ENCODE measurements at places on chromosomes 12 and 14.
A peak's percentile ranks its signal among the peaks of the same experiment; 100 is the strongest.

DNA sequence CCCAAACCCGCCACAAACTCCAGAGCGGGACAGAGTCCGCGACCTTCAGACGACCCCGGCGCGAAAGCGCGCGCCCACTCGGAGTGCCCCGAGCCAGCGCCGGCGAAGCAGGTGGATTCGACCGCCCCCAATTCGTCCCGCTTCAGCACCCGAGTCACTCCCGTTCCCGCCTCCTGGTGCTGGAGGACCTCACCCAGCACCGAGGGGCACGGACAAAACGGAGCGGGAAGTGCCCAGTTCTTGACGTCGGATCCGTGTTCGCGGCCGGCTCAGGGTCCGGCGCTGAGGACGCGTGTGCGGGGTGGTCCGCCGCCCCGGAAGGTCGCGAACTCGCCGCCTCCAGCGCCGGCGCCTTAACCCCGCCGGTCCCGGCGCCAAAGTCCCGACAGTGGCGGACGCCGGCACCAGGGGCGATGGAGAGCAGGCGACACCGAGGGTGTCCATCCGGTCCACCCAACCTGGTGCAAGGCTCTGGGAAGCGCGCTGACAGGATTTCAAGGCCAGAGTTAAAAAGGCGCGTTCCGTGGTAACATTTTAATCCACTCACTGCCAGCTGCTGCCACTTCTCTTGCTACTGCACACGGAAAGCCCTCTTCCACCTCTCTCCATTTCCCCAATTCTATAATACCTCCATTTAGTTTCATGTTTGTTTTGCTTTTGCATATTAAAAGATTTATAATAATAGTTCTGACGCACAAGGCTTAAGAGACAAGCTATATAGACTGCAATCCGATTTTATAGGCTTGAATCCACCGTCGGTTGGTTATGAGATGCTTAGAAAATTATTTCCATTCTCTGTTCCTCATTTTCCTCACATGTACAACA lies 240.0 kb upstream of the CPNE8 start:
- DNase-seq, result no peak
- no peak overlapping the region for H3K27ac ChIP-seq
- H3K4me3 ChIP-seq, result peak overlapping the region; percentile 5
- peaks cover 9% of the 10 kb centered on the region for H3K27me3 ChIP-seq

GRCh38 chr12:79547735-79548609 lies 142.8 kb downstream of the PAWR start:
- H3K4me1 ChIP-seq, result no peaks in the 10 kb centered on the region
- peak; percentile 42 for DNase-seq

DNA sequence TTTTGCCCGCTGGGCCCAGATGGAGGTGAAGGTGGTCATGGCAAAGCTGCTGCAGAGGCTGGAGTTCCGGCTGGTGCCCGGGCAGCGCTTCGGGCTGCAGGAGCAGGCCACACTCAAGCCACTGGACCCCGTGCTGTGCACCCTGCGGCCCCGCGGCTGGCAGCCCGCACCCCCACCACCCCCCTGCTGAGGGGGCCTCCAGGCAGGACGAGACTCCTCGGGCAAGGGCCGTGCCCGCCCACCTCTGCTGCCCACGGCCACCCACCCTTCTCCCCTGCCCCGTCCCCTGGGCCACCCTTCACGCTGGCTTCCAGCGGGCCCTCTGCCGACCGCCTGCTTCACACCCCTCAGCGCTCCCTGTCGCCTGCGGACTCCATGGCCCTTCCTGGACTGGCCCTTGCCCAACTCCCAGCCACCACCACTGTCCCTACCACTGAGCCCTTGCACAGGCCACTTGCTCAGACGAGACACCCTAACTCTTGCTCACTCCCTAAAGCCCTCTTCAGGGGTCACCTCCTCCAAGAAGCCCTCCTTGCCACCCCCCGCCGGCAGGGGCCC lies 42.5 kb downstream of the CYP46A1 start:
- no peak overlapping the region for H3K4me3 ChIP-seq
- H3K27ac ChIP-seq, result no peak overlapping the region
- no peak for DNase-seq
- no peaks in the 10 kb centered on the region for H3K4me1 ChIP-seq
- H3K36me3 ChIP-seq, result no peaks in the 10 kb centered on the region
- H3K27me3 ChIP-seq, result peaks cover 14% of the 10 kb centered on the region

GRCh38 chr14:60241091-60241490 lies 7.9 kb upstream of the PPM1A start:
- no peak overlapping the region for H3K27ac ChIP-seq
- H3K4me1 ChIP-seq, result no peaks in the 10 kb centered on the region
- H3K36me3 ChIP-seq, result no peaks in the 10 kb centered on the region

DNA sequence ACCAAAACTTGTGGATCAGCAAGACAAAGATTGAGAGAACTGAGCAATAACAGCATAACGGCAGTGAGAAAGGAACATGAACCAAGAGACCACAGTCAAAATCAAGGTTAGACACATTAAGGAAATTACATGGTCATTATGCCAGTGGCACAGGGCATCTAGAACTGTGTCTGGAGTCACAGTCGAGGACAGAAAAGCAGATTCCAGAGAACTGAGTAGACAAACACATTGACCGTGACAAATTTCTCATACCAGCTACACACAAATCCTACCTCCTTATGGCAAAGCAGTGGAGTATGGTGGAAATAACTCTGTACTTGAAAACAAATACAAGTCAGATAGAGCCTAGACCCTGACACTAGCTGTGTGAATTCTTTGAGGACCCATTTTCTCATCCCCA lies 367.3 kb downstream of the DUSP6 start:
- H3K4me1 ChIP-seq, result no peaks in the 10 kb centered on the region
- H3K36me3 ChIP-seq, result no peaks in the 10 kb centered on the region
- DNase-seq, result no peak
- H3K27me3 ChIP-seq, result no peaks in the 10 kb centered on the region
- H3K4me3 ChIP-seq, result no peak overlapping the region
- H3K27ac ChIP-seq, result no peak overlapping the region

GRCh38 chr12:11769723-11770514 lies 120.4 kb downstream of the ETV6 start:
- H3K36me3 ChIP-seq, result no peaks in the 10 kb centered on the region
- H3K27ac ChIP-seq, result peak overlapping the region; percentile 48
- no peak for DNase-seq

- H3K4me1 ChIP-seq, result peaks cover 6% of the 10 kb centered on the region
- H3K27me3 ChIP-seq, result no peaks in the 10 kb centered on the region
- no peak overlapping the region for H3K27ac ChIP-seq
- no peak overlapping the region for H3K4me3 ChIP-seq
These were observed 134.0 kb downstream of the ANO6 start for GRCh38 chr12:45349916-45350315.

DNA sequence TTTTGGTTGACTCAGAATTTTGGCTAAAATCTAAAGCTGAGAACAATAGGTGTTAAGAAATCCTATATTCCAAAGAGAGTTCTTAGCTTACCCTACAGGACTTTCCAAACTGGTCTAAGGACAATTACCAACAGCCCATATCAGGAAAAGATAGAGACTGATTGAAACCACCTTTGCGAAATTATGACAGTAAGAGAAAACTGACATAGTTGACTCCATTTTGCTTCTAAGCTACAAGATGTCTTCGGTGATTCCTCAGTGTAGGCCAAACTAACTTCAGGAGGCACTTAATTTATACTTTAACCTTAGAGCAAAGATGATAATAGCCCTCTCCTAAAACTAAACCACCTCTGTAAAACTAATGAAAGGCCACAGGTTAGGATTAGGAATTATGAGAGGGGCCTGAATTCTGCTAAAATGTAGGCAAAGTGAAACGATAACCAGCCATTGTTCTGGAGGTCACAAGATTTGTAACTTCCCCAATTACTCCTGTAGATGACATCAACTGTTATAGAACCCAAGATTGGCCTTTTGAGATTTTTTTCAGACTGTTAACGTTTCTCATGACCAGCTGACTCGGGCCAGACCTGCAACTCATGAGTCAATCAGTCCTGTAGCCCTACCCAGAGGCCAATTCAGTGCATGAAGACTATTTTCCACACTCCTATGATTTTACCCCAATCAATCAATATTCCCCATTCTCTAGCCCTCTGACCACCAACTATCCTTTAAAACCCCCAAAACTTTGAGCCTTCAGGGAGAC lies 43.0 kb downstream of the KLRG1 start:
- H3K27me3 ChIP-seq, result no peaks in the 10 kb centered on the region
- no peaks in the 10 kb centered on the region for H3K4me1 ChIP-seq
- H3K4me3 ChIP-seq, result no peak overlapping the region

DNA sequence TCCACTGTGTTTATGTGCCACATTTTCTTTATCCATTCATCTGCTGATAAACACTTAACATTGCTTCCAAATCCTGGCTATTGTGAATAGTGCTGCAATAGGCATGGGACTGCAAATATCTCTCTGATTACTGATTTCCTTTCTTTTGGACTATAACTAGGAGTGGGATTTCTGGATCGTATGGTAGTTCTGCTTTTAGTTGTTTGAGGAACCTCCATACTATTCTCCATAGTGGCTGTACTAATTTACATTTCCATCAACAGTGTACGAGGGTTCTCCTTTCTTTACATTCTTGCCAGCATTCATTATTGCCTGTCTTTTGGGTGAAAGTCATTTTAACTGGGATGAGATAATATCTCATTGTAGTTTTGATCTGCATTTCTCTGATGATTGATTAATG lies 47.6 kb downstream of the TAOK3 start:
- no peak for DNase-seq
- H3K27ac ChIP-seq, result no peak overlapping the region
- H3K27me3 ChIP-seq, result no peaks in the 10 kb centered on the region
- no peaks in the 10 kb centered on the region for H3K36me3 ChIP-seq

DNA sequence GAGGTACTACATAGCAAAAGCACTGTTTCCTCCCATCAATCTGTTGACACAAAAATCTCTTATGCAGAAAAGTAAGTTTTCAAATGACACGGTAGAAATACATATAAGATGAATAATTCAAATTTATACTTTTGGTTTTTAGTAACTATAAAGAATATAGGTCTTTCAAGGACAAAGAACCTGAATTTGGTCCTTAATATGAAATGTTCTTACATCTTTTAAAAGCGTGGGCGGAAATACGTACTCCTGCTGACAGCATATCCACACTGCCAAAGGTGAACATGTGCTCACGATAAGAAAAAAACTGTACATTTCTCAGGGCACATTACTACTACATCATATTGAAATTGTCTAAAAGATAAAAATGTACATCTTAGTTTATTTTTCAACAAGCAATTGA lies 127.6 kb downstream of the FOXN3 start:
- peaks cover 3% of the 10 kb centered on the region for H3K4me1 ChIP-seq
- no peak overlapping the region for H3K27ac ChIP-seq
- no peak for DNase-seq
- H3K27me3 ChIP-seq, result no peaks in the 10 kb centered on the region
- no peak overlapping the region for H3K4me3 ChIP-seq

DNA sequence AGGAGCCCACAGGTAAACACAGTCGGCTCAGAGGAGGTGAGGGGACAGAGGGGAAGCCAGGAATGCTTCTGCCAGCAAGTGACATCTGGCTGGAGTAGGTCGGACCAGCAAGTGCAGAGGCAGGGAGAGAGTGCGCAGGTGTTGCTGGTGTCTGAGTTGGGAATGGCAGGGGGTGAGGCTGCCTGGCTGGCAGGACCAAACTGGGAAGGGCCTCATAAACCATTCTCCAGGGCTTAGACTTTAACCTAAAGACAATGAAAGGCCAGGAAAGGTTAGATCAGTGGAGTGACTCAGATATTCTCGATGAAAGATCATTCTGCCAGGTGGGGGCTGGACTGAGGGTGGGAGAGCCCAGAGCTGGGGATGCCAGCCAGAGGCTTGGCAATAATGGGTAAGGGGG lies 66.4 kb downstream of the ITPK1 start:
- H3K27ac ChIP-seq, result no peak overlapping the region
- H3K4me3 ChIP-seq, result no peak overlapping the region
- H3K36me3 ChIP-seq, result no peaks in the 10 kb centered on the region
- no peaks in the 10 kb centered on the region for H3K27me3 ChIP-seq
- H3K4me1 ChIP-seq, result no peaks in the 10 kb centered on the region

DNA sequence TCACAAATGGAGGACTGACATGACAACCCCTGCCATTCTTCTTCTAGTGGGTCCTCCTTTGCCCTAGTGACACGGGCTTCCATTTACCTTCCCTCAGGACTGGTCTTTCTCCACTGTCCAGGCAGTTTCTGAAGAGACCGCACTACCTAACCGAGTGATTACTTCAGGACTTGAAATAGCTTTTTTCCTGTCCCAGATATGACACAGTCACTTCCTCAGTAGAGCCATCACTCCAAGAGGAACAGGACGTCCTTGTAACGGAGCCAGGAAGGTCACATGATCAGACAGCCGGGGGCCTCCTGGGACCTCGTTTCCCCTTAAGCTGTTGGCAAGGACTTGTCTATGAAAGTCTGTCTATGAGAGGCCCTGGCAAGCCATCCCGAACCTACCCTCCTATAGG lies 62.3 kb downstream of the FOS start:
- H3K4me3 ChIP-seq, result no peak overlapping the region
- H3K36me3 ChIP-seq, result no peaks in the 10 kb centered on the region
- H3K27me3 ChIP-seq, result no peaks in the 10 kb centered on the region

DNA sequence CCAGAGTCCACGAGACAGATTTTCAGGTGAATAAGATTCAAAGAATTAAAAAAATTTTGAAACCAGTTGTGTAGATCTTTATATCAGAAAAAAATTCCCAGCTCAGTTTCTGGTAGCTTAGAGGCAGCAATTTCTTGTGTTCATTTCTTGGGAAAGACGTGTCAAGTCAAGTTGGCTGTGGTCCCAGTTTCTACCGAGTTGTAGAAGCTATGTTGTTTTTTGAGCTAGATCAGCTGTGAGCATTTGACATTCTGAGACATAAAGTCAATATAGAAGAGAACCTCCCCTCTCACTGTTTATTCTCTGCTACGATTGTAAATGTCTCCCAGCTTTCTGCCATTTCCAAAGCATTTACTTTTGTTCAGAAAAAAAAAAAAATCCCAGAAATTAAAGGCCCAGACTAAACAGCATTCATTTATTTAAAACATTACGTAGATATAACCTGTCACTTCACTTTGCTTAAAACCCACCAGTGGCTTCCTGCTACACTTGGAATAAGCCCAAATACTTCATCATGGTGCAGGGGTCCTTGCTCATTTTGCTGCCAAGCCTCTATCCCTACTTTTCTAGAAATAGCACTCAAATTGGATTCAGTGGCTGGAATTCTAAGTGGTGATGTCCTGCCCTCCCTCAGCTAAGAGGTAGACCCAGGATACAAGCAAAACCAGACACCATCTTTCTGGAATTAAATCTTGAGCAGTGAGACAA lies 20.6 kb upstream of the PYGL start:
- no peak overlapping the region for H3K27ac ChIP-seq
- H3K4me1 ChIP-seq, result no peaks in the 10 kb centered on the region
- H3K4me3 ChIP-seq, result no peak overlapping the region

Data from thymus (tissue), 14 donors.